ENCODE measurements at places on chromosomes 7 and 10. TPM values are rescaled to one million over a fixed set of nuclear protein-coding genes. Genes with fewer than 3 reads are reported as not detected.

DNA sequence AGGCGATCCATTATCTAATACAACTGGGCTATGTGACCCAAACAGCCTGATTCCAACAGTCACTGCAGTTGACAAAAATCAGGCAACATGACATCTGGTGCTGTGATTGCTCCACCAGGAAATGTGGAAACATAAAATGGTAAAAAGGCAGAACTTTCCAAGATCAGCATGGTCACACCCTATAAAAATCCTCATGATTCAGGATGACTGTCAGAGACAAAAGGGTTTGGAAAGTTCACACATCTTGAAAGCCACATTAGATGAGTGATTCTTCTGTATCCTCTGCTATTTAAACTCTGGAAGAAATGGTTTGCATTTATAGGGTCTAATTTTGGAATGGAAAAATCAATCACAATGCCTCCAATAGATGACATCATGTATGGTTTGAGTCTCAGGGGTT lies 662.6 kb upstream of the IGFBP3 start:
- DNase-seq, result no peak

DNA sequence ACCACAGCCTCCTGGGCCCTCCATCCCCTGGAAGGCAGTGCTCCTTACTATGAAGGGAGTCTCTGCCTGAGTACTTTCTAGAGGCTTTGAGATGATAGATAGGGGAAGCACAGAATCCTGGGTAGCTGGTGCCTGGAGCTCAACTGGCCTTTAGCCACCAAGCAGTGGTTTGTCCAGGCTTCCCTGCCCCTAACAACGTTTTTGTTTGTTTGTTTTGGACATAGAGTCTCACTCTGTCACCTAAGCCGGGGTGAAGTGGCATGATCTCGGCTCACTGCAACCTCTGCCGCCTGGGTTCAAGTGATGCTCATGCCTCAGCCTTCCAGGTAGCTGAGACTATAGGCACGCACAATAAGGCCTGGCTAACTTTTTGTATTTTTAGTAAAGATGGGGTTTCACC lies 289.4 kb downstream of the PLXNA4 start:
- no peak for DNase-seq

- no peak for DNase-seq
These were observed 137.9 kb upstream of the MKI67 start for GRCh38 chr10:128263891-128264688.

DNA sequence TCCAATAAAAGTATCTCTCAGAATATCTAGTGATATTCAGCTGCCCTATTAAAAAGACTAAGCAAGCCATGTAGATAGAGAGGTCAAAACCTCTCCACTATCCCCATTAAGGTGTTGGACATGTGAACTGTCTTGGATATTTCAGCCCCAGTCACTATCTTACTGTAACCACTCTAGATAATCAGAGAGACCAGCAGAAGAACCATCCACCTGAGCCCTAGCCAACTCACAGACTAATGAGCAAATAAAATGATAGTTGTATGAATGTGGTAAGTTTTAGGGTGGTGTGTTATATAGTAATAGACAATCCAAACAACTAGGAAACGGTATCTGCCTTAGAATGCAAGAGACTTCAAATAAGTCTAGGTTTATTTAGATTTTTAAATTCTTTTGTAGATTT lies 268.6 kb upstream of the KLF14 start:
- DNase-seq, result no peak

- DNase-seq, result no peak
These were observed 946.0 kb downstream of the NRG3 start for GRCh38 chr10:82821043-82821442.

DNA sequence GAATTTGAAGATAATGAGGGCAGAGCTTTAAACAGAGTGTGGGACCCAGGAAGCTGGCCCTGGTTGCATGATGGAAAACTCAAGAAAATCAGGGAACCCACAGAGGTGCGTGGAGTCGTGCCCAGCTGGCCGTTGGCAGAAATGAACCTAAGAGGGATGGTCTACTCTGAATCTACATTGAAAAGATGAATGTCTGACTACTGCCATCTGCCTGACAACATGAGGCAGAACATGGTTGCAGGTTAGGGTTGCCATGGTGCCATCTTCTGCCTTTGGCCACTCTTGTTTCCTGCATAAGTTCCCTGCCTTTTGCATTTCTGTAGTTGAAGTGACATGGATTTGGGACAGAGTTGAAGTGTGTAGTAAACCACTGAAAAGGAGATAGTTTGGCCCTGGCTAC lies 138.5 kb upstream of the COBL start:
- no peak for DNase-seq

DNA sequence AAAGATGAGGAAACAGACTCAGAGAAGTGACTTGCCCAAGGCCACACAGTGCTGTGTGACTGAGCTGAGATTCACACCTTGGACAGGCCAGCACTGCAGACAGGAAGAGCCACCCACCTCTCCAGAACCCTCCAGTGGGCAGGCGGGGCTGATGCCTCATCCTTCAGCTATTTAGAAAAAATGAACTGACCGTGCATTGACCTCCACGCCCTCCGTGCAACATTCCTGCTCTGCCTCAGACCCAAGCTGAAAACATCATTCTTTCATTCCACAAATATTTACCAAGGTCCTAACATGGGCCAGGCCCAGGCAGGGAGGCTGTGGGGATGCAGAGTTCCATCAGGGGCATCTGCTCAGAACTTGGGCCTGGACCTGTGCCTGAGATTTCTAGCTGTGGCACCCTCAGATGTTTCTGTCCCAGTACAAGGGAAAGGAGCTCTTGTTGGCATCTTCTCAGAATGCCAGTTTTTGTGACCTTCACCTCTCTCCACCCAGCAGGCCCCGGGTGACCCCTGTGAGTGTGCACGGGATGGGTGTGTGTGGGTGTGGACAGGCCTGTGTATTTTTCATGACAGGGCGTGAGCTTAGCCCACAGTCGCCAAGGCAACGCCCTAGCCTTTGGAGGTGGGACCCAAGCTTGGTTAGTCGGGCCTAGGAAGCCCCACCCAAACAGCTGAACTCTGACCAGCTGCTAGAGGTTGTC lies 6.5 kb downstream of the VSIR start:
- peak; percentile 98 for DNase-seq

DNA sequence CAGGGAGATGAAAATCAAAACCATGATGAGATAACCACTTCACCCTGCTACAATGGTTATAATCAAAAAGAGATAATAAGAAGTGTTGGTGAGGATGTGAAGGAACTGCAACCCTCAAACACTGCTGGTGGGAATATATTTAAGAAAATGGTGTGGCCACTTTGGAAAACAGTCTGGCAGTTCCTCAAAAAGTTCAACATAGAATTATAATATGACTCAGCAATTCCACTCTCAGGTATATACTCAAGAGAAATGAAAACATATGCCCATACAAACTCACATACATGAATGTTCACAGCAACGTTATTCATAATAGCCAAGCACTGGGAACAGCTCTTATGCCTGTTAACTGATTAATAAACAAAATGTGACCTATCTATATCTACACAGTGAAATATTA lies 104.8 kb downstream of the SLC25A13 start:
- DNase-seq, result no peak

DNA sequence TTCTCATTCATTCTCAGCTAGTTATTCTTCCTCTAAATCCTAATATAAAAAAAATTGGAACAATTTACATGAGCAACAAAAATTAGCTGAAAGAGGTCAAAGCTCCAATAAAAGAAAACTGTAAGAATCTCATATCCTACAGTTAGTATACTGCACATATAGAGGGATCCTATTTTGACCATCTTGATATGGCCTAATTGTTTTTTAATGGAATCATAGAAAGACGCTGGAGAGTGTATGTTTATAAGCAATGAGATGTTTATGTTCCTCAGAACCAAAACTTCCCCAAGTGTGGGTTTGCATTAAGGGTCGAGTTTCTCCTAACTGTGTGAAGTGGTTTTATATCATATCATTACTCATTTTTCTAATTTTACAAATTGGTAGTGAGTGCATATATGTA lies 102.5 kb downstream of the VIM start:
- DNase-seq, result no peak

- no peak for DNase-seq
These were observed 190.6 kb upstream of the CCDC6 start for GRCh38 chr10:60096761-60097513.

DNA sequence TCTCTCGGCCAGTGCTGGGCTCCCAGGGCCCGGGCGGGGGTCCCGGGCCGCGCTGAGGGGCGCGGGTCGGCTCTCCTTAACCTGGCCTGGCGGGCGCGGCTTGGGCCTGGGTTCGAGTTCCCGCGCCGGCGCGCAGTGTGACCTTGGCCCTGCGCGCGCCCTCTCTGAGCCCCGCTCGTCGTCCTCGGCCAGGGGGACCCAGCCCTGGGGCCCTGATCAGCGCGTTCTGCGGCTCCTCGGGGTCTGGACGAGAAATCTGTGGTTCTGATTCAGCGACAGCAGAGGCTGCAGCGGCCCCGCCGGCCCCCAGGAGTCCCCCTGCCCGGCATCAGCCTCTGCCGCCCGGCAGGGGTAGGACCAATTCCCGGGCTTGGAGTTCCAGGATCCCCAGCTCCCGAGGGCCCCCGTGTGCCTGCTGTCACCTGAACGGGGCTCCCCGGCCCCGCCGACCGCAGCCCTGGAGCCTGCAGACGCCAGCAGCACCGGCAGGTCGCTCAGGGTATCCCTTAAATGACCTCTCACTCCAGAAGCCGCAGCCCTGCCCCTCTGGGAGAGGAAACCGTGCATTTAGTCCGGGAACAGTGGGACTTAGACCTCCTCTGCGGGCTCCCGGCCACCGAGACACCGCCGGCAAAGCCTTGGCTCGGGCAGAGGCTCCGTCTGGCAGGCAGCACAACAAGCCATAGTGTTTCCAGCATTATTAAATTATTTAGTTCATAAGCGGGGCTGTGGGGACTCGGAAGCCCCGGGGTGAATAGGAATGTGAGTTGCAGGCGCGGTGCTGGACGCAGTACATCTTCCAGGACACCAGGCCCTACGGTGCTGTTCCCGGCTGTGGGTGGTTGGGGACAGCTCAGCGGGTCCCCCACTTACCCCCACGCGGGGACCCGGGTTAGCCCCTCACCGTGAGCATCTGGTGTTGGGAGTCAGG lies 572 bp downstream of the CHST12 start:
- DNase-seq, result peak; percentile 95

GRCh38 chr7:28061824-28062196 lies 118.8 kb downstream of the JAZF1 start:
- no peak for DNase-seq

MLXIPL gene
- total RNA-seq, result 0.29 TPM

PILRB gene
- 14.8 TPM for total RNA-seq

MPP7 gene
- 2.2 TPM for total RNA-seq

BTBD16 gene
- not detected for total RNA-seq

PPP1R9A gene
- under 0.01 TPM for total RNA-seq

Data from osteoblast (primary cell).